ENCODE measurements at places on chromosomes 4 and X.

DNA sequence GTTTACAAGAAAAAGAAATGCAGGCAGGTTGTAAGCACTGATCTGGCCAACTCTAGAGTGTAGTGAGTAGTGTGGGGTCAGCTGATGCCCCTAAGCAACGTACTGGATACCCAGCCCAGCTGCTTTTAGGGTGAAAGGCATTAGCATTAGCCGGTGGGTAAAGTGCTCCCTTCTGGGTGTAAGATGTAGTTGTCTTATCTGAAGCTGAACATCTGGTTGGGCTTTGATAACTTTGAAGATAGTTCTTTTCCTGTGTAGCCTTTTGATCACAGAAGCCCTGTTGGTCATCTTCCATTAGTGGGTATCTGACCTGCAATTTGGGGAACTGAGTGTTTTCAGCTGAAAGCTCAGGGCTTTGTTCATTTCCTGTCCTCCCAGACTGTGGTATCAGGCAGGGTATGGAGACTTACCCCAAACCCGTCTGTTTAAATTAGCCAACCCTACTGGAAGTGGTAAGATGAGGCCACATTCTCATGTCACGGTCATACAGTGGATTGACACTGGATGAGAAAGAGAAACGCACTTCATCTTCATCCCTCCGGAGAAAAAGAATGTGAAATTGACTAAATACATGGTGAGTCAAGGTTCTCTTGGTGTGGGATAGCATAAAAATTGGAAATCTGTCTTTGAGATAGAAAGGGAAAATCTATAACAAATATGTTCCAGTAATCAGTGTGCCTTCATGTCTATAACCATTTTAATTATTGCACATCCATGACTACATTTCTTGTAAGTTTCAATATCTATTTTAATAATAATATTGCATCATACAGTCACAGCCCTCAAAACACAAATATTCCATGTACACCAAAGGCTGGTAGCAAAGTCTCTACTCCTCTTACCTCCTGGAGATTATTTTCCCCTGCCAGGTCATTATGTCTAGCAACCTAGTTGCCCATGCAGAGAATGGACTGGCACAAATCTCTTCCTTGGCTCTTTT, 8.7 kb downstream of the RHOH start:
- DNase-seq = no peak

- no peak for DNase-seq
Observed at GRCh38 chr4:26185436-26185835, 135.4 kb upstream of the RBPJ start.

- no peak for DNase-seq
Observed at GRCh38 chr4:79141530-79141929, 184.3 kb downstream of the NAA11 start.

GRCh38 chrX:9890681-9891091, 76.5 kb upstream of the CLDN34 start:
- DNase-seq = no peak

DNA sequence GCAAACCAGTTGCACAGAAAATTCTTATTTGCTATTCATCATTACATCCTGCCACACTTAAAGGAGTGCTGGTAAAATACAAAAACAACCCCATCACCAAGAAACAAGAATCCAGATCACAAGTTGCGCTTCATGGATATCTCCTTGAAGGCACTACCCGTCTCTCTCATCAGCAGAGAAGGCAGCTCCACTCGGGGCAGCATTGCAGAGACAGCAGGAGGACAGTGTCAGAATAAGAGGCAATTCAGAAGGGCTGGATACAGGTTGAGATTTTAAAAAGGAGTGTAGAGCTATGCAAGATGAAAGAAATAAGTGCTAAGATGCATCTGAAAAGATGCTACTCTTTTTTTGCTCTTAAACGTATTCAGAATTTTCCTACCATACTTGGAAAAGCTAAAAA, 71.4 kb downstream of the LDB2 start:
- DNase-seq = no peak

DNA sequence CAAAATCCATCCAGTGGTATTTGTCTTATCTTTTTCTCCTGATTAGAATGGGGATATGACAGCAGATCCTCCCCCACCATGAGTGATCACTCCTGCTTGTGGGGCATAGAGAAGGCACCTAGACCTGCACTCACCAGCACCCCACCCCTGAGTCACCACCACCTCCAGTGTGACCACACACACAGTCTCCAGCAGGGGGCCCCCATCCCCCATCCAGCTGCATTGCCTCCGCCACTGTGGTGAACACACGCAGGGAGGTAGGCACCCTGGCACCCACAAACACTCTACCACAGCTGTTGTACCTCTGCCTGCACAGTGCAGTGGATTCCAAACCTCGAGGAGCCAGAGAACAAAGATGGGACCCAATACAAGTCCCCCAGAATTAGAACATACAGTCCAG, 9.0 kb upstream of the MAGEA8 start:
- no peak for DNase-seq

- DNase-seq = no peak
Observed at GRCh38 chrX:47483306-47484268, 565 bp upstream of the ZNF41 start.

DNA sequence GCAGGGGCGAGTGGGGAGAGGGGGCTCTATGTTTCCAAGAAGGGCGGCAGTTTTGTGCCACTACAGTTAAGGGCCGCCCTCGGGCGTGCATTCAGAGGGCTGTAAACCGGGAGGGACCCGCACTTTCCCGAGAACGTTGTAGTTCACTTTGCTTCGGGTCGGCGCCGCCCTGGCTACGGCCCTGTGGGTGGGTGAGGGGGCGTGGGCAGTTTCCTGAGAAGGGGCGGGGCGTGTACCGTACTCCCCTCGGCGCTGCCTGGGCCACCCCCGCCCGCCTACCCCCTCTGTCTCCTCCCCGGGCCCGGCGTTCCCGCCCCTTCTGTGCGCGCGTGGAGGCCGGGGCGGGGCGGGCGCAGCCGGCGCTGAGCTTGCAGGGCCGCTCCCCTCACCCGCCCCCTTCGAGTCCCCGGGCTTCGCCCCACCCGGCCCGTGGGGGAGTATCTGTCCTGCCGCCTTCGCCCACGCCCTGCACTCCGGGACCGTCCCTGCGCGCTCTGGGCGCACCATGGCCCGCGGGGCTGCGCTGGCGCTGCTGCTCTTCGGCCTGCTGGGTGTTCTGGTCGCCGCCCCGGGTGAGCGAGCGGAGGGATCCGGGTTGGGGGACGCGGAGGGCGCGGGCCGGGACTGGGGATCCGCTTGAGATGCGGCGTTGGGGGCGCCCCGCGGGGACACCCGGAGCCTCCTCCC, at the start of gene CD99:
Gene CD99 (plus strand): TSS at position 440 of the 687 bp plus-strand sequence. CDS start 66 bp downstream, at position 506.
- peak; percentile 68 for DNase-seq

GRCh38 chr4:29046781-29047180, 1673.4 kb upstream of the PCDH7 start:
- DNase-seq = no peak

DNA sequence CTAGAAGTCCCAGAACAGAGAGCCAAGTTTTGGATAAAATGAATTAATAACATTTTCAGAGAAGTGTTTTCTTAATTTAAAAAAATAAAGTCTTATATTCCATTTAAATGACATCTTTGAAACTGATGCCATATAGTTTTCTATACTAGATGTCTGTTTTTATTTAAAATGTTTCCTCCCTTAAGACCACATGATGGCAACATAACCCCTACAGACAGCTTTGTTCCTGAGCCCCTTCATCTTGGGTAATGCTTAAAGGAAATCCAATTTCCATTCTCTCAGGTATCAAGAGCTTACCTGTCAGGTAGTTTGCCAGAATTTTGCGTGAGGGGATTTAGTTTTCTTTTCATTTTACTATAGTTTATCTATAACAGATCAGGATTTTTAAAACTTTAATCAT, 181.4 kb upstream of the UGT8 start:
- DNase-seq = no peak

DNA sequence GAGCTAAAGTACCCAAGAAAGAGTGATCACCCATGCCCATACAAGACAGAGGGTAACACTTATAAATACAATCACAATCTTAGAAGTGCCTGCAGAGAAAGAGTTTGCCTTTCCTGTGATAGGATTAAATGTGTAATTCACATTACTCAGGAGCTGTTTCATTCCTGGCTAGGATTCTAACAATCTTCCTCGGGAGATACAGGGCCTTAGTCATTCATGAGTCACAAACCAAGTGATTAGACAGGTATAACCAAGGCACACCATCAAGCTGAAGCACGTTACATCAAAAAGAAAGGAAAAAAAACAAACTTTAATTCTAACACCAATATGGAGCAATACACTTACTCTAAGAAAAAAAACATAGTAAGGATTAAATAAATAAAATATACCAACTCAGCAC, 14.9 kb downstream of the ABCG2 start:
- DNase-seq = no peak

- DNase-seq = no peak
Observed at GRCh38 chr4:102437111-102437510, 64.0 kb upstream of the NFKB1 start.

DNA sequence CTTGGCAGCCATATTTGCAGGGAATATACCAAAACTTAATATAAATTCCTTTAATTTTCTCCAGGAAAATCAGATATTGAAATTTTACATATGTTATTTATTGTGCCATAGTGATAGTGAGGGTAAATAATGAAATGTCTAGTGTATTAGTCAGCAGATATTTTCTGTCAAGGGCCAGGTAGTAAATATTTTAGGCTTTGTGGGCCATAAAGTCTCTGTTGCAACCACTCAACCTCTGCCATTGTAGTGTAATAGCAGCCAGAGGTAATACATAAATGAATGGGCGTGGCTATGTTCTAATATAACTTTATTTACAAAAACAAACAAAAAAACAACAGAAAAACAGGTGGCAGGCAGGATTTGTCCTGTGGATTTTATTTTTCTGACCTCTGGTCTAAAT, 33.5 kb downstream of the MSL3 start:
- no peak for DNase-seq

- DNase-seq = no peak
Observed at GRCh38 chrX:82087699-82088098, 885.8 kb downstream of the SH3BGRL start.

DNA sequence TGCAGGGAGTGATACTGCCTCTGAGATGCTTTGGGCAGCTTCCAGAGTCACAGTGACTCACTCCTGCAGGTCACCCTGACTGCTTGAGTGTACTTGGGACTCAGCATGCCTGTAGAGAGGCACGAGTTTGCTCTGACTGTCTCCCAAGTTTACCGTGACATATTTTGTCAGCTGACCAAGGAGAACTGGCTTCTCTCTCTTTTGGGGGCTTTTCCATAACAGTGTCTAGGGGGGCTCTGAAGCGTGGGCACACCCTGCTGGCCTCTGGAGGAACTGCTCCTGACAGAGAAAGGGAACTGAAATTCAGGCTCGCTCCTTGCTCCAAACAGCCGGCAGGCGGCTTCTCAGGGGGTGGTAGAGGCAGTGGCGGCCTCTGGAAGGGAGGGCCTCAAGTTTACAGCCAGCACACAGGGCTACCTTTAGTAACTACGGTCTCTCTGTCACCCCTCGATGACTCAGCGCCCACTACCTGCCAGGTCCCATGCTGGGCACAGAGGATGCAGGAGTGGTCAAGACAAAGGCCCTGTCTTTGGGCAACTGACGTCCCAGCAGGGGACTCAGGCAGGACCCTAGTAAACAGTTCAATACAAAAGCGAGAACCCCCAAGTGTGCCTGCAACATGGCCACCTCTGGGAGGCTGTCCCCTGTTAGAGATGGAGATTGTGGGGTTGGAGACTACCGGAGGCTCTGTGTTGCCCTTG, 17.8 kb downstream of the ZNF185 start:
- no peak for DNase-seq

- no peak for DNase-seq
Observed at GRCh38 chr4:18869166-18869565, 847.6 kb upstream of the LCORL start.

DNA sequence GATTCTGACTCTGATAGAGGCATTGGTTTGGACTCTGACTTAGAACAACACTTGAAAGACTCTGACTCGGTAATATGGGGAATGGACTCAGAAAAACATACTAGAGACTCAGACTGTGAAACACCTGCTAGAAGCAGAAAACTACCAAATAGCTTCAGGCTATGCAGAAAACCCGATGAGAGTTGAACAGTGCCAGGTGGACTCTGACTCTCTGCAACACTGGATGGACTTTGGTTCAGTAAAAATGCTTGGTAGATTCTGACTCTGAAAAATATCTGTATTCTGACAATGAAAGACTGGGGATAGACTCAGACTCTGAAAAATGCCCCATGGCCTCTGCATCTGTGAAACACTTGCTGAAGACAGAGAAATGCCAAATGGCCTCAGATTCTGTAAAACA, 215.1 kb upstream of the HDX start:
- DNase-seq = no peak

GRCh38 chrX:130136961-130137360, 26.7 kb upstream of the ELF4 start:
- DNase-seq = no peak

- no peak for DNase-seq
Observed at GRCh38 chr4:77872723-77873445, 10.3 kb downstream of the MRPL1 start.

DNA sequence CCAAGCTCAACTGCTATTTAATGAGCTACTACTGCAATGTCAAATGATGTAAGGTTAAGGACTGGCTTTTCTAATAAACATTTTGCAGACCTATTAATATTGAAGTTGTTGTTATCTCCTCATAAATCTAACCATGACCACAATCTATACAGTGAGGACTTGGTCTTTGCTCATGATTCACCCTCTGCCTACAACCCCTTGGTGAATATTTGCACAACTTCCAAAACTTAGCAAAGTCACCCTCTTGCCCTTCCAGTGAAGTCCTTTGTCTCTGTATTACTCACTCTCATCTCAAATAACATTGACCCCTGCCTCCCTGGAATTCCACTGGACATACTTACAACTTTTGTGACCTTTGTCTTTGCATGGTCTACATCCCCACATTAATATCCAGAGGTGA, 204.5 kb downstream of the KCNIP4 start:
- no peak for DNase-seq

DNA sequence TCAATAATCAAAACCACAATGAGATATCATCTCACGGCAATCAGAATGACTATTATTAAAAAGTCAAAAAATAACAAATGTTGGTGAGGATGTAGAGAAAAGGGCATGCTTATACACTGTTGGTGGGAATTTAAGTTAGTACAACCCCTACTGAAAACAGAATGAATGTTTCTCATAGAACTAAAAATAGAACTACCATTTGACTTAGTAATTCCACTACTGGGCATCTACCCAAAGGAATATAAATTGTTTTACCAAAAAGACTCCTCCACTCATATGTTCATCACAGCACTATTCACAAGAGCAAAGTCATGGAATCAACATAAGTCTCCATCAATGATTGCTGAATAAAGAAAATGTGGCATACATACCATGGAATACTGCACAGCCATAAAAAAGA, 278.1 kb upstream of the ARSJ start:
- no peak for DNase-seq

DNA sequence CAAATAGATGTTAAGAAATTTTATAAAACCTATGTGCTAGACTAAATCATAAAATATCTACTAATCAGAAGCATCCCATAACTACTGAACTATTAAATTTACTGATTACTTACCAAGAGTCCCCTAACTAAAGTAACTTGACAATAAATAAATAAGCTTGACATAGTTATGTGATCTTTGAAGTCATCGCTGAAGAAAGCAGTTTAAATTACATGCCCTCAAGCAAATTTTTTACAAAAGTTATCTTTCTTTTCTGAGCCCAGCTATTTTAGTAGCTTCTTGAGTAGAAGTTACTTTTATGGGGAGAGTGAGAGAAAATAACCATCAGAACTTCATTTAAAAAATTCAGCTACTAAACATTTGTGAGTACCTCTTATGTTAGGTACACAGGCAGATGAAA, 150.9 kb upstream of the FAM241A start:
- DNase-seq = no peak

GRCh38 chr4:19025031-19025430, 1003.5 kb upstream of the LCORL start:
- DNase-seq = no peak
